Smooth muscle cell of the brain vasculature (primary cell): ENCODE measurements at places on chromosomes 12 and 14.

DNA sequence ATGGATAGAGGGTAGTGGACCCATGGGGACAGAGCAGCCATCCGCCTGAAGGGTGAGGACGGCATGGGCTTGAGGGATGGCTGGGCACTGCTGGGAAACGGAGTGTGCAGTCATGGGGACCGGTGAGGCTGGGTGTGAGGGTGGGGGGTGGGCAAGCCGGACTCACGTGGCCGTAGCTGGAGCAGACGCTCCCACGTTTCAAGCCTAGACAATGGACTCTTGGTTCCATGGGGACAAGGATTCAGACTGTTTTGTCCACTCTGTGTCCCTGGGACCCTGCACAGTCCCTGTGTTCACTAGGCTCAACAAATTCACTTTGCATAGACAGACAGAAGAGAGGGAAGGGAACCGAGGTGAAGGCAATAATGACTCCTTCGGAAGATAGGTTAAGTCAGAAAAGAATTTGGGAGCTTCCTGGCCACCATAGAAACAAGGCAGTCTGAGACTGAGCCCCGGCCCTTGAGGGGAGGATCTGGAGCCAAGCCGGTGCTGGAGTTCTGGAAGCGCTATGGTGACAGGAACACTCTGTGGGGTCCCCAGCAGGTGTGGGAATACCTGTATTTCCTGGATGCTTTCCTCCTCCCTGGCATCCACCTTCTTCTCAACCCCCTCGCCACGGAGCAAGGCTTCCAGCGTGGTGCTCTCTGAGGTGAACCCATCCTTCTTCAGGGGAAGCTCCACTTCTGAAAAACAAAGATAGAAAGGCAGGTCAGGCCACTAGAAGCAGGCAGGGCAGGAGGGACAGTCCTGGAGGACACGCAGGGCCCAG is 162.5 kb downstream of the DPF3 start:
- no peak for DNase-seq

- DNase-seq: no peak
These were observed 6.7 kb downstream of the HSD17B6 start for GRCh38 chr12:56769868-56770267.

GRCh38 chr12:66916189-66916588 is 237.3 kb upstream of the GRIP1 start:
- no peak for DNase-seq

DNA sequence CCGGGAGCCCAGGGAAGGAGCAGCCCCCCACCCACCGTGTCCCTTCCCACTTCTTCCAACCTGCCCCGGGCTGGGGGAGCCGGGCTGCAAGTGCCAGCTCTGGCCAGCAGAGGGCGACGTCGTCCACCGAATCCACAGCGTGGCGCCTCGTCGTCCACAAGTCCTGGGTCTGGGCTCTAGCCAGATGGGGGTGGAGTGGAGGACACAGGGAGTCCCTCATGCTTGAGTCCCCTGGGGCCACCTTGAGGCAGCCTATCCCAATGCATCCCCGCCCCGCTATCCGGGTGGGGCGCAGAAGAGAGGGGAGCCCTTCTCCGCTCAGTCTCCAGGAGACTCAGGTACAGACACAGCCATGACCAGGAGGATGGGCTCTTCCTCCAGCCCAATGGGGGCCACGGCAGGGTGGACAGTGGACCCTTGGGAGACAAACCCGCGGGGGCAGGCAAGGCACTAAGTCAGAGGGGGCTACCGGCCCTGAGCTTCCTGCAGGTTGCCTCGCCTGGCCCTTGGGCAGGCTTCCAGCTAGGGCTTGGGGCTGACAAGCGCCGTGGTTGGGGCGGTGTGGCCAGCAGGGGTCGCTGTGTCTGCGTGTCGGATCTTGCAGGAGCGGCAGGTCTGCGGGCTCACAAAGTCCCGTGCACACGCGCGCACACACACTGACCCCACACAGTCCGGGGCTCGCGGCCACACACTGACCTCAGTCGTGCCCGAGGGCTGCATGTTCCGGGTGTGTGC is 5.5 kb downstream of the AQP5 start:
- peak; percentile 69 for DNase-seq

DNA sequence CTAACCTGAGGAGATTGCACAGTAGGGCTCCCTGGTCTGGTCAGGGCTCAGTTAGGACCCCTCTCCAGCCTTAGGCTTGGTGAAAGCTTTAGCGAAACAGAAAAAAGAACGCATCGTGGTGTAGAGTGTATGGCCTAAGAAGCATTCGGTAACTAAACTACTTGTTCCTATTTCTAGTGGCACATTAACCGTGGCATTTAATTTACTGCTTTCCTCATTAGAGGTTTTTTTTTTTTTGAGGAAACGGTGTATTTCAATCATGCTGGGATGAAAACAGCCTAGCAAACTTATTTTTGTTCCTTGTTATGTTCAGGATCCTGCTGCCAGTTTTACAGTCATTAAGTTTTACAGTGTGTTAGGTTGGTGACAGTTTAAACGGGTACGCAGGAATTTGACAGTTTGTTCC is 518 bp upstream of the OSBPL8 start:
- DNase-seq: no peak

DNA sequence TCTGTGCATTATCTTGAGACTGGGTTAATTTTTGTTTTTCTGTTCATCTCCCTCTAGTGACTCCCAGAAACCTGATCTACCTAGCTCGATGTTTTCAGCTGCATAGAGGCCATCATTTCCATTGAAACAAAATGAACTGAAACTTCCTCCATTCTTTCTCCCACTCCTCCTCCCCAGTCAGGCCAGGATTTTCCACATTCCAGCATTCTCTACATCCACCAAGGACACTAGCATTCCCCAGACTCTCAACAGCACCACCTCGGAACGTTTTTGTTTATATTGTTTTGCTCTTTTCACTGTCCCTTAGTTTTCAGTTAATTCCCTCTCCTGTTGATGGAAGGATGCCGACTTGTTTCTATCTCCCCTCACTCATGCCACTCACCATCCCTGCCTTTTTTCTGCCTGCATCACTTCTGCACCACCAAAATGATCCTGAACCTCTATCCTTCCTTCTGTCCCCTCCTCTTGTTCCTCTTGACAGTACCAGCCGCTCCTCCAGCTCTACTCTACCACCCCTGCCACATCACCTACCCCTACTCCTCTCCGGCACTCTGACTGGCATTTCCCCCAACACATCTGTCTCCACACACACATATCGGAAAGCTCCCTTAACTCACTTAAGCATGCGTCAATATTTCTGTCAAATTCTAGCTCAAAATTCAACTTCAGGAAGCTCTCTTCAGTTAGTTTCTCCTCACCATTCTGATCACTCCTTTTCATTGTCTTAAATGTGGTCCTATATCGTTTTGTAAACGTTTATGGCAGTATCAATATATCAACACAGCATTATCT is 13.2 kb downstream of the OR6S1 start:
- DNase-seq: no peak

- no peak for DNase-seq
These were observed 30.9 kb upstream of the LUM start for GRCh38 chr12:91142221-91142631.

DNA sequence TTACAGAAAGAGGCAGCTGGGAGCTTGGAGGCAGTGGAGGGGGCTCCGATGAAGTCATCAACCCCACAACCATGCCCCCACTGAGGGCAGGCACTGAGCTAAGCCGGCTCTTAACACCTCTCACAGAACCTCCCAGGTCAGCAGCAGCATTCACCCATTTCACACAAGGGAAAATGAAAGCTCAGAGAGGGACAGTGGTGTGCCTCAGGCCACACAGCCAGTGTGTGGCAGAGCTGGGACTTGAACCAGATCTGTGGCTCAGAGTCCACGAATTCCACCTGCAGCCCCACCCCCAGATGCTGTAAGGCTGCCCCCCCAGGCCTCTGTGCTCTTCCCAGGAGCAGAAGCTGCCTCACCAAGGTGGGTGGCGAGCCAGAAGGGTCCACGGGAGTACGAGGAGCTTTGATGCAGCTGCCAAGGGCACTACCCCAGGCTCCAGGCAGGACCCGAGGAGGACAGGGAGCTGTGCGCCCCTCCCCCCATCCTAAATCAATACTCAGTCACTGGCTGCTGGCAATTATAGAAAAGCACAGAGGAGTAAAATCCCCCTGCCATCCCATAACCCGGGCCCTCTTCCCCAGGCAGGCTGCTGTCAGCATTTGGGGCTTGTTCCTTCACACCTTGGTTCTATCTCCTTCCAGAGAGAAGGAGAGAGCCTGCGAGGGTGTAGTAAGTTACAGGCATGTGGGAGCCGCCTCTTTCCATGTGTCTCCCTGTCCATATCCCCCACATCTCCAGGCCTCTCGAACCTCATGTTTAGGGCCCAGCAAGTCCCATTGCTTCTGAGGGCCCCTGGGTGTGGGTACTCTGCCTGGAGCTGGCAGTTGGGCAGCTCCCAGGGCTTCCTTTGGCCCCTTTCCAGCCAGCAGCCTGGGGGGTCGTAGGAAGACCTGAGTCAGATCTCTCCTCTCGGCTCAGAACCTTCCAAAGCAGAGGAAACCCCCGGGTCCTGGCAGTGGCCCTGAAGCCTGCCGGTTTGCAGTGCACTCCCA is 47.6 kb downstream of the FAM222A start:
- DNase-seq: no peak

- no peak for DNase-seq
These were observed 883 bp upstream of the TBC1D15 start for GRCh38 chr12:71838676-71839075.

DNA sequence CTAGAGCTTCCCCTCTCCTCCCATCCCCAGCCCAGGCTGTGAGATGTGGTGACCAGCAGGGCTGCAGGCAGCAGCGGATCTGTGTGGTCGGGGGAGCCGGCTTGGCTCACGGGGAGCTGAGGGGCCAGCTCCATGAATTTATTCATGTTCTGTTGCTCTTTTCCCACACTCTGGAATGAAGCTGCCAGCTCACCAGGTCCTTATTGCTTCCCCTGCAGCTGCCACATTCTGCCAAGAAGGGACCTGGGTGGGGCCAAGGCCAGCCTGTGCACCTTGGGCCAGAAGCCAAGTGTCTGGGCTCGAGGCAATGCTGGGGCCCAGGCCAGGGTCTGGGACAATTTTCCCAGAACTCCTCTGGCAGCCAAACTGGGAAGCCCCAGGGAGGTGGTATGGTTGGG is 2.5 kb upstream of the C1QL4 start:
- DNase-seq: no peak

- no peak for DNase-seq
These were observed 64.3 kb downstream of the PDE6H start for GRCh38 chr12:15037091-15037687.

DNA sequence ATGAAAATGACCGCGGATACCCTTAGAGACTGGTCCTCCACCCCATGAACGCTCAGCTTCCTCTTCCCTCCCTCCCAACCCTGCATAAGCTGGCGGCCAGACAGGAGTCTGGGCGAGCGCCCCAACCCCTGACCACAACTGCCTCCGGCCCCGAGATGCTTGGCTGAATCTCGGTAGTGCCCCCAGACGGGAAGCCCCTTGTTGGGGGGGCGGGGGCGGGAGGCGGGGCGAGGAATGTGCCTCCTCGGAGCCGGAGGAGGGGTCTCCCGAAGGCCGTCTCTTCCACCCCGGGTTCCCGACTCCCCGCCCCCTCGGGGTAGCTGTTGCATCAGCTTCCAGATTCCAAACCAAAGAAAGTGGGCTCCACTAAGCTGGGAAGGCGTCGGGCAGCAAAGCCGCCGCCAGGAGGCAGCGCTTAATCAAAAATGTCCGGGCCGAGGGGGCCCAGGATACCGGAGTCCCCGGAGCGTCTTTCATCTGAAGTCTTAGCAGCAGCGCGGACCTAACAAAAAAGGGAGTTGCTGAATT is 7.1 kb upstream of the MRPL52 start:
- DNase-seq: no peak

- DNase-seq: no peak
These were observed 58.6 kb downstream of the GLT1D1 start for GRCh38 chr12:128911861-128912260.

DNA sequence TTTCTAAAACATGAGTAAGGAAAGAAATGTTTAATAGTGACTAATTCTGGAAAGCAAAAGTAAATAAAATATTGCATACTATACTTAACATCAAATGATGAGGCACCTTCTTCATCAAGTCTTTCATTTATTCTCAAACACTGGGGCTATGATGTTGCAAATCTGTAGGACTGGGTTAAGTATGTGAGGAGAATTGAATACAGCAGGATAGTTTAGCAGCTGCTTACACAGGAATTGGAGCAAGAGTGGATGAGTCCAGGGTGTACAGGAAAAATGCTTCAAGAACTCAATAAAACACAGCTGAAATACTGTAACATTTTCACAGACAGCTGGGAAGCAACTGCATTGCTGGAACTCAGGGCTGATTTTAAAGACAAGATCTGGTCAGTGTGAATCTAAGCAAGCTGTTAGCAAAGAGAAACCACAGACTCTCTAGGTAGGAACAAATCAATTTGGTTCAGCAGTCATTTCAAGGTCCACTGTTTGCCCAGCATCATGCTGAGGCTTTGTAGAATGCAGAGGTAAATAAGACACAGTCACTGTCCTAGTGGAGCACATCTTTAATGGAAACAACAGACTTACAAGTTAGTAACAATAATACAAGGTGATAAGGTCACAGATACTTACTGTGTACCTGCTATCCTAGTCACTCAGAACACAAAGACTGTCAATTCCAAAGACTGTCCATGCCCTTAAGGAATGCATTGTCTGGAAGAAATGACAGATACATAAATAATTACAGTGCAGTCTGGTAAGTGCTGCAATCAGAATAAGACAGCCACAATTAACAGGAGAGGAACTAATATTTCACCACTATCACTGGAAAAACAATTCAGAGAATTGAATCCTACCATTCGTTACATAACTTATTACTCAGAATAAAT is 96.8 kb upstream of the DACT1 start:
- DNase-seq: no peak

- no peak for DNase-seq
These were observed 3.3 kb upstream of the SLC22A17 start for GRCh38 chr14:23355871-23356435.

- no peak for DNase-seq
These were observed 234.9 kb upstream of the PLEKHG7 start for GRCh38 chr12:92467886-92468285.

- peak; percentile 57 for DNase-seq
These were observed 75.4 kb downstream of the IFT81 start for GRCh38 chr12:110199339-110200123.

DNA sequence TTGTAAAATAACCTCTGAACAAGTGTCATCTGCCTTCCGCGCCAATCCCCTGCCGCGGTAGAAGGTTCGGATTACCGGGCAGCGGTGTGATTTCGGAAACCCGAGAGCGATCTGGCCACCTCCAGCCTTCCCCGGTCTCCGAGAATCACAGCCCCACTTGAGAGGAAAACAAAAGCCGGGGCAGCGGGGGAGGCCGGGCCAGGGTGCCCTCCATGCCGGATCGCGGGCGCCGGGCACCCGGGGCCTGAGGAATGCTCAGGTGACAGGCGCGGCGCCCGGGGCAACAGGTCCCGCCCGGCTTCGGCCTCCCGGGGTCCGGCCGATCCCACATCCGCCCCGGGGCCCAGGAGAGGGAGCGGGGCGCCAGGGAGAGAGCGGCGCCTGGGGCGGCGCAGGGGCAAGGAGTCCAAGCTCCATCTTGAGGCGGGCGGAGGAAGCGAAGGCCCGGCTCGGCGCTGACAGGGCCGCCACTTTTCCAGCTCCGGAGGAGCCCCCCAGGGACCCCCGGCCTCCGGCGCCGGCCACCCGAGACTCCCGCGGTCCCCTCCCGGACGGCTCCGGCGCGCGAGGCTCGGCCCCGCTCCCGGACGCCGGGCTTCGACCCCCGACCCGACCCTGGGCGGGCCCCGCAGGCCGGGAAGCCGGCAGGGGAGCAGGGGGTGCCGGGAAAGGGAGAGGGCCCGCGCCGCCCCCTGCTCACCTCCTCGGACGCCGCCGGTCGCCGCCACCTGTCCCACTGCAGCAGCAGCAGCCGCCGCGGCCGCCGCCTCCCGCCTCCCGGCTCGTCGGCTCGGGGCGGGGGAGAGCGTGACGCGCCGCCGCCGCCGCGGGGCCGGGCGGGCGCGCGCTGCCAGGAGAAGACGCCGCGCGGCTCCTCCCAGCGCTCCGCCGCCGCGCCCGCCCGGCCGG is at the start of gene CLIP1:
TSS of gene CLIP1 (minus strand) at position 849 of the 909 bp plus-strand sequence. CDS start 42,217 bp downstream, outside the sequence.
- peak; percentile 26 for DNase-seq

- DNase-seq: no peak
These were observed 307.3 kb downstream of the TMEM117 start for GRCh38 chr12:44143175-44143574.
